ENCODE measurements at places on chromosomes 13 and 19.

- peak; percentile 16 for DNase-seq
Observed at GRCh38 chr19:36113894-36114720, 568 bp downstream of the POLR2I start.

DNA sequence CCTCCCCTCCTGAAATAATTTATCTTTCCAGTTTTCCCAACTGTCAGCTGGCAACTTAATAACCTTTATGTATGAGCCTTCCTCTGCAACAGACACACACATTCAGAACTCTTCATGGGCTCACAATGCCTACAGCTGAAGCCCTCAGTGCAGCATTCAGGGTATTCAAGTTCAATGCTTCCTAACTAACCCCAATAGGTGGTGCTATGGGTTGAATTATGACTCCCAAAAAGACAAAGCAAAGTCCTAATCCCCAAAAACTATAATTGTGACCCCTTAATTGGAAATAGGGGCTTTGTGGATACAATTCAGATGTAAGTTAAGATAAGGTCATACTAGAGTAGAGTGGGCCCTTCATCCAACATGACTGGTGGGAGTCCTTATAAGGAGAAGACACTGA, 202.2 kb downstream of the SUCLA2 start:
- no peak for DNase-seq

GRCh38 chr13:98532254-98532653, 44.7 kb downstream of the STK24 start:
- no peak for DNase-seq

- no peak for DNase-seq
Observed at GRCh38 chr13:32545083-32545482, 6.5 kb upstream of the N4BP2L2 start.

GRCh38 chr13:41916173-41916954, 44.5 kb downstream of the VWA8 start:
- no peak for DNase-seq

GRCh38 chr19:37466277-37466797, 907 bp downstream of the ZNF569 start:
- DNase-seq, result no peak

GRCh38 chr13:95865080-95865615, 188.1 kb downstream of the UGGT2 start:
- DNase-seq, result no peak

- DNase-seq, result no peak
Observed at GRCh38 chr19:16340092-16340491, 15.5 kb downstream of the KLF2 start.

DNA sequence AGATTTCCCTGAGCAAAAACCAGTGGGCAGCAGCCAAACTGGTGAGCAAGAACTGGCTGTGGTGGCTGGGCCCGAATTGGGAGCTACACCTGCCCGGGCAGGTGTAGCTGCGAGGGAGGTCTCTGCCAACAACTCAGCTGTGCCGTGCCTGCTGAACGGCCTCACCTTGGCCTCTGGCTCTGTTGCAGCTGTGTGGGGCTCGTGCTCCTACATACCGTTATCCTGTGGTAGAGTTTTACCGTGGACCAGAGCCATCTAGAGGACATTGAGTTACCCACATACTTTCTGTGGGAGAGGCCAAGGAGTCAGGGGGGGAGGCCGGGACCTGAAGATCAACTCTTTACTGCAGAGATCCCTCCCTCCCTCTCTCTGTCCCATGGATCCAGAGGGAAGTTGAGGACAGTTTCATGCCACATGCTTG, 113.2 kb downstream of the TM9SF2 start:
- peak; percentile 51 for DNase-seq

- DNase-seq, result no peak
Observed at GRCh38 chr19:39802958-39803357, 24.3 kb downstream of the LEUTX start.

- DNase-seq, result peak; percentile 15
Observed at GRCh38 chr19:38527466-38528136, 90.2 kb downstream of the MAP4K1 start.

GRCh38 chr13:111639196-111639705, 318.8 kb downstream of the TEX29 start:
- no peak for DNase-seq

- DNase-seq, result no peak
Observed at GRCh38 chr13:111642156-111642767, 321.8 kb downstream of the TEX29 start.

DNA sequence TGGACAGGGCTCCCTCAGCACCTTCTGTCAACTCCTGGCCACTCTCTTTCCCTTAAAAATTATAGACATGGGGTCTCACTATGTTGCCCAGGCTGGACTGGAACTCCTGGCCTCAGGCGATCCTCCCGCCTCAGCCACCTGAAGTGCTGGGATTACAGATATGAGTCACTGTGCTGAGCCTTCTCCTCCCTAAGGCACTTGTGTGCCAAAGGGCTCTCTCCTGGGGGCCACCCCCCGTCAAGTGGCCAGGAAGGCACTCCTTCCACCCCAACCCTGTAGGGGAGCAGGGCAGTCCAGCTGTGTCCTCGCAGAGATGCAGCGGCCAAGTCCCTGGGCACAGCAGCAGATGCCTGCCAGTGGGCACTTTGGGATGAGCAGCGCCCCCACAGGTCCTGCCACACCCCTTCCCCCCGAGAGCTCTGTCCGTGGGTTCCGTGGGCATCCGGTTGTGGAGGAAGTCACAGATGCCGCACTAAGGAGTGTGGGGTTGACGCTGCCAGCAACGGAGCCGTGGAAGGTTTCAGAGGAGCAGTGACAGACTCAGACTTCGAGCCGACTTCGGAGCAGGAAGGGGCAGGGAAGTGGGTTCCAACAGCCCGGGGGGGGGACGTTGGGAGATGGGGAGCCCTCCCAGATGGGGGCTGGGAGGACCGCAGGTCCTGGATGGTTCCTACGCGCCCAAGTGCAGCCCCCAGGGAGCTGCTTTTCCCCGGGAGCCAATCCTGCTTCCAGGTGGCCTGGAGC, 3.3 kb upstream of the UQCR11 start:
- peak; percentile 60 for DNase-seq

DNA sequence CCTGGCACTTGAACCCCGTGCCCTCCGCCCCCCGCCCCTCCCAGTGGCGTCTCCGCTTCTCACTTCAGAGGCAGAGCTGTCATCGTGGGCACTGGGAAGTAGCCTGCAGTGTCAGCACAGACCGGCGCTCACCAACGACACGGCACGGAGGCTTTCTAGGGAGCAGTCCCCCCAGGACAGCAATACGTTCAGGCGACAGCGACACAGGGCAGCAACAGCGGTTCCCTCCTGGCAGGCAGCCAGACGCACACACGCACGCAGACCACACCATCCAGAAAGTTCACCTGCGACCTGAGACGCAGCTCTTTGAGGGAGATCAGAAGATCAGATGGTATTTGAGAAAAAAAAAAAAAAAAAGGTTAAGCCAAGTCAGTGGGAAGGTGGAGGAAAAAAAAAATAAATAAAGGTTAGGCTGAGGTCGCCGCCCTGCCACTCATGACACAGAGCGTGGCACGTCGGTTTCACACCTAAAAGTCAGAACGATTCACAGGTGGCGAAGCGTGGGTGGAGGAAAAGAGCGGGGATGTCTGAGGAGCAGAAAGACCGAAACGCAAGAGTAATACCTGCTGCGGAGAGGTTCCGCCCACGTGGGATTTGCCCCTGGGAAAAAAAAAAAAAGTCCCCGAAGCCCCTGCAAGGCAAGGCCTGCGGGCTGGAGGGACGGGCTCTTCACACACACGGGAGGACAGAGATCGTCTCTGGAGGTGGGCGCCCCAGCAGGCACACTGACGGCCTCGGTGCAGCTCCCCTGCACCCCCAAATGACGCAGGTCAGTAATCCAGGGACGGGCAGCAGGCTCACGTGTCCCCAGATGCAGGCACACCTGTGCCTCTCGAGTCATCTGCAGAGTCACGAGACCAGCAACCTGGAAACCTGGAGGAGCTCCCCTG, 94.5 kb downstream of the GNG7 start:
- DNase-seq, result peak; percentile 85
